AG08396 (cell line): ENCODE measurements at places on chromosomes 4 and X.

DNA sequence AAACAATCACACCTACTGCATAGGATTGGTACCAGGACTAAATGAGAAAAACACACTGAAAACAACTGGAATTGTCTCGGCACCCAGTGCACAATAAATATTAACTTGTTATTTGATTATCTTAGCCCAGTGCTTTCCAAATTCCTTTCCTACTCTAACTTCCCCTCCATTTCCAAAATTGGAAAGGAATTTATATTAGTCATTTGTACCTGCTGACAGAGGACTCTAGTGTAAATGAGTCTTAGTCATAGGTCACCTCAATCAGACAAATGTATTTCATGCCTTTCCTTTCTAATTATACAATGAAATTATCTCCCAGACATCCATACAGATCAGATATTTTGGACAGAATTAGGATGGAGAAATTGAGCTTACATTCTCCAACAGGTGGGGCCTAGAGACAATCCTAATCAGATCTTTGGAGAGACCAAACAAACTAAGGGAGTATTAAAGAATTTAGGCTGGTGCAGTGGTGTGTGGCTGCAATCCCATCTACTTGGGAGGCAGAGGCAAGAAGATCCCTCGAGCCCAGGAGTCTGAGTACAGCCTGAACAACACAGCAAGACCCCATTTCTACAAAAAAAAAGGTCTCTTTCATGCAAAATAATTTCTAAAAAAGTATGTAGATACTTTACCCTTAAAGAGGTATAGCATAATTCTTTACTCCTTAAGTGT is 10.1 kb downstream of the SH3D19 start:
- no peak for DNase-seq

- no peak for DNase-seq
Observed at GRCh38 chrX:109936114-109936513, 66.8 kb upstream of the TMEM164 start.

GRCh38 chr4:39062094-39062769 is at the start of gene KLHL5:
KLHL5 (plus strand) TSS chr4:39062232; CDS start chr4:39062653, 421 bp downstream.
- DNase-seq: no peak

DNA sequence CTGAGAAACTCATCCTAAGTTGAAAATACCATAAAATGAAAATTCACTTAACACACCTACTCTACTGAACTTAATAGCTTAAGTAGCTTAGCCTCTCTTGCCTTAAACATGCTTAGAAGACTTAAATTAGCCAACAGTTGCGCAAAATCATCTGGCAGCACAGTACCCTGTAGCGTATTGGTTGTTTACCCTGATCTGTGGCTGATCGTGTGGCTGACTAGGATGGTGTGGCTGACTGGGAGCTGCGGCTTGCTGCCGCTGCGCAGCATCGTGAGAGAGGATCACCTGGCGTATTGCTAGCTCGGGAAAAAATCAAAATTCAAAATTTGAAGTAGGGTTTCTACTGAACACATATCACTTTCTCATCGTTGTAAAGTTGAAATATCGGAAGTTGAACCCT is 6.3 kb downstream of the RUFY3 start:
- no peak for DNase-seq
